ENCODE measurements at places on chromosomes 12 and 14. TPM values are rescaled to one million over a fixed set of nuclear protein-coding genes. Genes with fewer than 3 reads are reported as not detected.
A peak's percentile ranks its signal among the peaks of the same experiment; 100 is the strongest.

CD4 gene
- total RNA-seq, result 0.72 TPM

CCDC196 gene
- not detected for total RNA-seq

AQP6 gene
- not detected for total RNA-seq

EIF2S3B gene
- 6.0 TPM for total RNA-seq

AREL1 gene
- total RNA-seq, result 54.6 TPM

RARG gene
- total RNA-seq, result 10.1 TPM

TDRD9 gene
- not detected for total RNA-seq

ORMDL2 gene
- total RNA-seq, result 54.8 TPM

ARHGAP9 gene
- 2.5 TPM for total RNA-seq

RPS6KA5 gene
- 1.0 TPM for total RNA-seq

POTEG gene
- not detected for total RNA-seq

LGR5 gene
- 0.32 TPM for total RNA-seq

RHOF gene
- total RNA-seq, result 31.9 TPM

- DNase-seq, result no peak
These were observed 5.7 kb downstream of the DPF3 start for GRCh38 chr14:72888192-72888591.

DNA sequence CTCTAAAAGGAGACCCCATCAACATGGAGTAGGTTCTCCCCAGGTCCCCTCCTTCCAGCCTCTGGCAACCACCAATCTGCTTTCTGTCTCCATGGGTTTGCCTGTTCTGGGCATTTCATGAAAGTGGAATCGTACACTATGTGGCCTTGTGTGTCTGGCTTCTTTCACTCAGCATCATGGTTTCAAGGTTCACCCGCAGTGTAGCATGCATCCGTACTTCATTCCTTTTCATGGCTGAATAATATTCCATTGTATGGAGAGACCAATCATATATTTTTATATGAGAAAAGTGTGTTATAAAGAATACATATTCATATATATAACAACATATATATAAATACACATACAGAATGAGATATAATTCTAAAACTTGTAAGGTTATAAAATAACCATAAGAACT, 19.8 kb downstream of the NCOR2 start:
- DNase-seq, result no peak

GRCh38 chr14:72270147-72270727, 338.0 kb downstream of the RGS6 start:
- no peak for DNase-seq

- no peak for DNase-seq
These were observed 23.0 kb downstream of the TRIM9 start for GRCh38 chr14:51071857-51072256.

- DNase-seq, result no peak
These were observed 720.7 kb upstream of the LMO3 start for GRCh38 chr12:17326649-17327048.

GRCh38 chr12:93777254-93777653, 100.1 kb downstream of the CRADD start:
- peak; percentile 46 for DNase-seq

DNA sequence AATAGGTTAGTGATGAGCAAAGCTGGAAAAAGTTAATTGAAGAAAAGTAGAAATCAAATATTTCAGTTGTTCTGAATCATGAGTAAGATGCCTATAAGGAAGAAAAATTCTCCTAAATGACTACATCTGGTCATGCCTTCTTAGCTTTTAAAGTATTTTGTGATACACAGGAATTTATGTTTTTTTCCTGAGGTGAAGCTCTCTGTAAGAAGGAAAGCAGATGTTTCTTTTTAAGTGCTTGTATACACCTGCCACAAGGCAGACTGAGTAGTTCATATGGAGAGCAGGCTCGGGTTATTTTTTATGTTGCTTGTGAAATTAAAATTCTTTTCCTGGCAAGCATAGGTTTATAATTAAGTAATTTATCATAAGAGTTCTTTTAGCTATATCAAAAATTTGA, 275.2 kb downstream of the RAD51B start:
- DNase-seq, result peak; percentile 35

DNA sequence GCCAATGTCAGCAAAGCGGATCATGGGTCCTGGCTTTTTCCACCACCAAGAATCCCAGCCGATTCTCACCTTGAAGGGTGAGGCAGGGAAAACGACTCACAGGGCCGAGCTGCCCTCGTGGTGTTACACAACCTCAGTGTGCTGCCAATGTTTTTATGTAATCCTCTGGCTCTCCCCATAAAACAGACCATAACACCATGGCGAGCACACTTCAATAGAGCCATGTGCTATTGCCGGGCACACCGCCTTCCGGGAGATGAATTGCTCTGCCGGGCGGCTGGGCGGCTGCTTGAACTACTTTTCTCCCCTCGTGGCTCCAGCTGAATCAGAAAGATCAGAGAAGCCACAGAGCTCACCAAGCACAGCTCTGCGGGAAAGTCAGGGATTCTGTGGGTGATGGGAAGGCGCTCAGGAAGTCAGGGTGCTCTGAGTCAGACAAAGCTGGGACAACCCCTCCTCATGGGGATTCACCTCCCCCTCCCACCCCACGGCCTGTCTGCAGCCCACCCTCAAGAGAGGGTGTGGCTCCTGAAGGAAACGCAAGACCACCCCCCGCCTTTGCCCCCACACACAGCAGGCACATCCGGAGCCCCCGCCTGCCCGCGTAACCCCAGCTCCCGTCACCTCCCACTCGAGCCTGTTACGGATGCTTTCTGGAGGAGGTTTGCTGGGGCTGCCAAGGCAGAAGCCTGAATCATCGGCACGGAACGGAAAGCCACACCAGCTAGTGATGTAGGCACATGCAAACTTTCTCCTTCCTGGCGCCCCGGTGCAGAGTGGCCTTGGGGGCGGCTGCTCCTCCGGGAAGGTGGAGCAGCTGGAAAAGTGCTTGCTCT, 1.8 kb downstream of the GALNT9 start:
- peak; percentile 87 for DNase-seq

- DNase-seq, result no peak
These were observed 269.7 kb downstream of the KSR2 start for GRCh38 chr12:117699118-117699517.

- no peak for DNase-seq
These were observed 11.3 kb upstream of the SMCO3 start for GRCh38 chr12:14825256-14825655.

GRCh38 chr12:62679608-62680007, 213.0 kb downstream of the MON2 start:
- no peak for DNase-seq

GRCh38 chr12:92796650-92797049, 93.9 kb downstream of the PLEKHG7 start:
- DNase-seq, result peak; percentile 11

DNA sequence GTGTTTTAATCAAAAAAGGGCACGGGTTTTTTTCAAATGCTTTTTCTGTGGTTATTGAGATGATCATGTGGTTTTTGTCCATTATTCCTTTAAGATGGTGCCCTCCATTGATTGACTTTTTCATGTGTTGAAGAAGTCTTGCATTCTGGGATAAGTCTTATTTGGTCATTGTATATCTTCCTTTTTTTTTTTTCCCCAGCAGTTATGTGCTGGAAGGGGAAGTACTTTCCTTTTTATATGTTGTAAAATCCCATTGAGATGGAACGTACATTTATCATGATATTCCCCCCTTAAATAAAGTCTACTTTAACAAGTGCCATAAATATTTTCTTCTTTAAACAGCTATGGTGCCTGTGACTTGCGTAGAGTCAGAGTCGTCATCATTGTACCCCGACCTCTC, 24.8 kb upstream of the MUCL1 start:
- no peak for DNase-seq

DNA sequence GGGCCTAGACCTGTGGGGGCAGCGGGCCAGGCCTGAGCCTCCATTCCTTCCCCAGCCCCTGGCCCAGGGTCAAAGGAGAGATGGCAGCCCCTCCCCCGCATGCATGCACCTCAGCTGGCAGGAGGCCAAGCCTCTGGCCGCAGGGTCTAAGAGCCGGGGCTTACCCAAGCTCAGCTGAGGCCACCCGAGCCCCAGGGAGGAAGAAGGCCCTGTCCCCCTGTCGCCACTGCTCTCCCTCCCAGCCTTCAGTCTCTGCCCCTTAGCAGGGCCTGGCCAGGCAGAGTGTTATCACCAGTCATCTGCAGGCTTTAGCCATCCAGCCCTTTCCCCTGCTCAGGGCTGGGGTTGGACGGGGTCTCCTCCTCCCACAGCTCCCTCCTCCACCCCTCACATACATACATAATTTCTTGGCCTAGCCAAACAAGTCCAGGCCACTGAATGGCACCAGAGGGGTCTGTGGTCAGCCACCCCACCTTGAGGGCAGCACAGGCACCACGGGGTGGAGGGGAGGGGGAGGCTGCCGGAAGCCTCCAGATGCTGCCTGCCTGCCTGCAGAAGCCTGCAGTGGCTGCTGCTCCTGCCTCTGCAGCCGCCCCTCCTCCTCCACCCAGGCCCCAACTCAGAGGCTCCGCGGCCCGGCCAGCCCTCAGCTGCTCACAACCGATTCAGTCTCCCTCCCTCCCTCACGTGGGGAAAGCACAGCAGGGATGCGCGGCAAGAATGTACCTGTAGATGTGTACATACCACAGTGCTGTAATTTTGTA, 22.8 kb downstream of the RAB35 start:
- DNase-seq, result no peak

- no peak for DNase-seq
These were observed 175.8 kb upstream of the GRIN2B start for GRCh38 chr12:14157088-14157747.

GRCh38 chr14:64194404-64194803, 99.8 kb downstream of the ESR2 start:
- no peak for DNase-seq

Data from astrocyte (in vitro differentiated cells and primary cell).